Stimulated activated CD4-positive, alpha-beta T cell treated with anti-CD3 and anti-CD28 coated beads, Interleukin-1b, Interleukin-23, amount 100 ng/mL, for 24 hours (primary cell): ENCODE measurements at places on chromosomes 12 and 14.

GRCh38 chr14:96737881-96738280 is 59.3 kb upstream of the VRK1 start:
- no peak for DNase-seq

GRCh38 chr12:109925185-109925840 is 25.2 kb downstream of the TCHP start:
- no peak for DNase-seq

GRCh38 chr12:100800723-100801122 is 6.1 kb downstream of the ANO4 start:
- no peak for DNase-seq

- no peak for DNase-seq
Observed at GRCh38 chr12:107091381-107091780, 2.0 kb downstream of the CRY1 start.

DNA sequence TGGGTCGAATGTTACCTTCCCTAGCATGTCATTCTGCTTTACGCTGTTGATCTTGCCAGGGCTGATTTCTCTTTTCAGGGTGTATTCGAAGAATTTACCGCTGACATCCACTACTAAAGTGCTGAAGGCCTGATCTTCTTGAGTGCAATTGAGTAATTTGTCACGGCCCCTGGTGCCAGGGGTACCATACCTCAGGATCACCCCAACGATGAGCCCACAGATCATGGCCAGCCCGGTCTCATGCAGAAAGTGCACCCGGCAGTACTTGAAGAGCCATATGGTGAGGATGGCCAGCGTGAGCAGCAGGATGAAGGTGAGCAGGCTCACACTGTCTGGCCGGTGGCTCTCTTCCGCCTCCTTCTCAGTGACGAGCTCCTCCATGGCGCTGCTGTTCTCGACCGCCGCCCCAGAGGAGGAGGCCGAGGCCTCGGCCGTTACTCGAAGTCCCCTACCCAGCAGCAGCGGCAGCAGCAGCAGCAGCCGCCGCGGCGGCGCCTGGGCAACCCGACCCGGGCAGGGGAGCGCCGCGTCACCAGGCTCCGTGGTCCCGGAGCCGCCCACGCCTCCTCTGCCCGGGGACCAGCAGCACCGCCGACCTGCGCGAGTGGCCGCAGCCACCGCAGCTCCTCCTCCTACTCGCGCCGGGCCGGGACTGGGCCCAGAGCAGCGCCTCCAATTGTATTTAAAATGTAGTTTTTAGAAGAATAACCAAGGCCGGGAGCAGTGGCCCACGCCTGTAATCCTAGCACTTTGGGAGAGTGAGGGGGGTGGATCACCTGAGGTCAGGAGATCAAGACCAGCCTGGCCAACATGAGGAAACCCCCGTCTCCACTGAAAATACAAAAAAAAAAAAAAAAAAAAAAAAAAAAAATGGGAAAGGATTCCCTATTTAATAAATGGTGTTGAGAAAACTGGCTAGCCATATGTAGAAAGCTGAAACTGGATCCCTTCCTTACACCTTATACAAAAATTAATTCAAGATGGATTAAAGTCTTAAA is 58.5 kb upstream of the TMPO start:
- DNase-seq, result no peak

DNA sequence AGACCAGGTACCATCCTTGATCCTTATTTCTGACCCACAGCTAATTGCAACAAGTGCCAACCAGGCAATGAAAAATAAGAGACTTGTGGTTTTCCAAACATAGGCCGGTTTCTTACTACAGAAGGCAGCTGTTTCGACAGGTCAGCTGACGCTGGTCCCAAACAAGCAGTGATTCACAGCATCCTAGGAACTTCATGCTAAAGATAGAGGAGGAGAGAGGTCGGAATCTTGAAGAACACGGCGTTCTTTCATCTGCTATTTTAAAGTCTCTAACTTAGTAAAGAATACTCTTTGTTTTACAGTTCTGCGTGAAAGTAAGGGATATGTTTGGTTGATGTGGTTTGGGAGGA is 28.1 kb upstream of the ADGRD1 start:
- no peak for DNase-seq

- peak; percentile 22 for DNase-seq
Observed at GRCh38 chr14:65179918-65180724, 77.8 kb upstream of the MAX start.

DNA sequence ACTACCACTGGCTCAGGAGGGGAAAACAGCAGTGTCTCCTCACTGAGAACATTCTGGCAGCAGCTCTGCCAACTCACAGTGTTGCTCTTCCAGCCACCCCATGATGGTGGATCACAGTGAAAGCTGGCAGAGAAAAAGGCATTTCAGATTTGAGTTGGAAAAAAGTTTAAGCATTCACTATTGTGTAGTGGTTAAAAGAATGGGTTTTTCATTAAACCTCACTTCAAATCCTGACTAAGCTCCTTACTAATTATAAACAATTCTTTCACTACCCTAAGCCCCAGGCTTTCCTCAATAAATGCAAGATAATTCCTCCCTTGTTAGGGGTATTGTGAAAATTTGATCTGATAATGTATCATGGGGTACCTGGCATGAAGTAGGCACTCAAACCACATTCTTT is 518.1 kb downstream of the SNAPC1 start:
- DNase-seq, result no peak
